ENCODE measurements at places on chromosomes 2 and 18. TPM values are rescaled to one million over a fixed set of nuclear protein-coding genes. Genes with fewer than 3 reads are reported as not detected.

DNA sequence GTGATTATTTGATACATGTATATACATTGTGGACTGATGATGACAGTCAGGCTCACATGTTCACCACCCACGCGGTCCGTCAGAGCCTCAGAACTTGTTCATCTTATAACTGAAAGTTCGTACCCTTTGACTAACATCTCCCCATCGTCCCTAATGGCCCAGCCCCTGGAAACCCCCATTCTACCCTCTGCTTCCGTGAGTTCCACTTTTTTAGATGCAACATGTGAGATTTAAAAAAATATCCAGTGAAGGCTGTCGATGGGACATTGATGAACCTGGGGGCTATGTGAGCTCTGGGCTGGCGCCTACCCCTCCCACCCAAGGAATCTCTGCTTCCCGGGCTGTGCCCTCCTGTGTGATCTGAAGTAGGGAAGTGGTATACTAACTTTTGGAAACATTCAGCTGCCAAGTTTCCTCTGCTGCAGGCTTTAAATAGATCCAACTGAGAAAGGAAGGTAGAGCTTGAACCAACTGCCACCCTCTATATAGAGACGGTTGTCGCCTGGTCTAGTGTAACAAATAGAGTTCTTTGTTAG is 163.8 kb downstream of the FAM210A start:
- DNase-seq = no peak
- H3K36me3 ChIP-seq = no peaks in the 10 kb centered on the region
- no peaks in the 10 kb centered on the region for H3K27me3 ChIP-seq
- peak overlapping the region; percentile 18 for H3K27ac ChIP-seq
- peaks cover 10% of the 10 kb centered on the region for H3K4me1 ChIP-seq

DNA sequence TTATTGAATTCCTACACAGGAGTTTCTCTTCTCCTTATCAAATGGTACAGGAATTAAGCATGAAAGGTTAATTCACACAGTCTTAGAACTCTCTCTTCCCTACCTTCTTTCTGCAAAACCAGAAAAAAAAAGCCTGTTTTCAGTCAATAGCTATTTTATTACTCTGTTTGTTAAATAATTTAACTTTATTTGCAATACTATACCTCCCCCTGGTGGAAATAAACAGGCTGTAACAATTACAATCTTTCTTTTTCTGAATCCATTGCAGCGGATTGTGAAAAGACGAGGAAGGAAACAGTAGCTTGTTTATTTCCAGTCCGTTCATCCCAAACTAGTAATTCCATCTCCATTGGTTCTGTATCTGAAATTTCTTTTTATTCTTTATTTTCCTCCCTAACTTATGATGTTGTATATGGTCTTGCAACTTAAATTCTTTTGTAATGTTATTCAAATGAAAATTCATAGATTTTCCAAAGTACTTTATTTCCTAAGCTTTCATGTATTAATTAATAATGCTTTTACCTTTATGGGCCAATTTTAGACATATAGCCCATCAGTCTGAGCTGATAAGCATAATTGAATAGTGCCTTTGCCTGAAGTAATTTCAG is 165.2 kb downstream of the SH3BP4 start:
- no peaks in the 10 kb centered on the region for H3K36me3 ChIP-seq
- no peaks in the 10 kb centered on the region for H3K27me3 ChIP-seq
- no peak overlapping the region for H3K27ac ChIP-seq
- DNase-seq = no peak
- H3K4me1 ChIP-seq = no peaks in the 10 kb centered on the region

- no peaks in the 10 kb centered on the region for H3K4me1 ChIP-seq
- no peak overlapping the region for H3K27ac ChIP-seq
- no peak for DNase-seq
- no peak overlapping the region for H3K4me3 ChIP-seq
- no peaks in the 10 kb centered on the region for H3K36me3 ChIP-seq
Observed at GRCh38 chr2:133253793-133254192, 314.5 kb downstream of the NCKAP5 start.

- DNase-seq = no peak
- H3K4me1 ChIP-seq = peaks cover 23% of the 10 kb centered on the region
- H3K27ac ChIP-seq = no peak overlapping the region
- H3K27me3 ChIP-seq = no peaks in the 10 kb centered on the region
- H3K4me3 ChIP-seq = no peak overlapping the region
Observed at GRCh38 chr2:102112692-102113665, 29.6 kb upstream of the IL1R1 start.

DNA sequence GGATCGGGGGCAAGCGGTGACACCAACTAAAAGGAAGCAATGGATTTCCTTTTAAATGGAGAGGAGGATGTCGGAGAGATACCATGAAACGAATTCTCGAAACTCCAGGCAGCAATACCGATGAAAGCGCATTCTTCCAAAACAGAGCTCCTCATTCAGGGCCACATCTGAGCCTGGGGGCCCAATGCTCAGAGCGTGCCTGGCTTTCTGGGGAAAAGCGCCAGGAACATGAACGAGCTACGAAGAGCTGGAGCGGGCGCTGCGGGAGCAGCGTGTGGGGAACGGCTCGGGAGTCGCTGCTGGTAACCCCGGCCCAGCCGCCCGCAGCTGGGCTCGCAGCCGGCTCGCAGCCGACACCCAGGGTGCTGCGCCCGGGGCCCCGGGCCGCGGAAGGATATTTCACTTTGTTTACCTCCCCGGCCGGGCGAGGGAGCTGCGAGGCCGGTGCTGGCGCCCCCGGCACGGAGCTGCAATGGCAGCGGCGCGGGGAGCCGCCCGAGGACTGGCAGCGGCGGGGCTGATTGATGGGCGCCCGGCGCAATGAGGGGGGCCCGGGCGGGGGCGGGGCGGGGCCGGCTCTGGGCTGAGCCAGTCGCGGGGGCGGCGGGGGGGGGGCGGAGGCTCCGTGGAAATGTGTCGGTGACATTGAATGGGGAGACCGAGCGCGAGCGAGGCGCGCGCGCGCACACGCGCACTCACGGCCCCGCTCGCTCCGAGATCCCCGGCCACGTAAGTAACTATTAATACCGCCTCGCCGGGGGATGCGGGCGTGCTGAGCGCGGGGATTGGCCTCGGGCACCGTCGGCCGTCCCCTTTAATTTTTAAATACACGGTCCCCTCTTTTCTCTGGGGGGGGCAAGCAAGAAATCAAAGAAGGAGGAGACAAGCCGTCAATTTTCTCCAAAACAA is at the start of gene TRIB2:
Gene TRIB2 (plus strand): TSS at position 655 of the 909 bp plus-strand sequence. CDS start 1,372 bp downstream, outside the sequence.
- peak; percentile 69 for DNase-seq
- peak within 1 kb of the TSS; percentile 91 for H3K4me3 ChIP-seq
- peaks cover 12% of the 10 kb centered on the region for H3K4me1 ChIP-seq
- no peaks in the 10 kb centered on the region for H3K27me3 ChIP-seq

DNA sequence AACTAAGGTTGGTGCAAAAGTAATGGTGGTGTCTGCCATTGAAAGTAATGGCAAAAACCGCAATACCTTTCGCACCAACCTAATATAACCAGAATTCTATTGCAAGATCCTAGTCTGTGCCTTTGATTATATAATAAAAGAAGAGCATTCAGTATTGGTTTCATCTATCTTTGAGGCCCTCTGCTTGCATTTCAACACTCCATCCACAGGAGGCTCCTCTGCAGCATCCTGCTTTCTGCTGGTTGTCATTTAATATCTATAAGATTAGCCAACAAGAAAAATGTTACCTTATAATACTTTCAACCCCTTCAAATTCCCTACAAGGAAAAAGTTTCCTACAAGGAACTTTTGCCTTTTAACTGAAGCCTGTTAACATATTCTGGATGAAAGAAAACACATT is 139.2 kb downstream of the CDCA7 start:
- H3K27me3 ChIP-seq = no peaks in the 10 kb centered on the region
- H3K36me3 ChIP-seq = no peaks in the 10 kb centered on the region
- no peak overlapping the region for H3K27ac ChIP-seq
- no peak overlapping the region for H3K4me3 ChIP-seq

- DNase-seq = no peak
- no peaks in the 10 kb centered on the region for H3K36me3 ChIP-seq
- peak overlapping the region; percentile 95 for H3K27ac ChIP-seq
- peaks cover 42% of the 10 kb centered on the region for H3K4me1 ChIP-seq
Observed at GRCh38 chr2:9556121-9556743, 602 bp upstream of the ADAM17 start.

DNA sequence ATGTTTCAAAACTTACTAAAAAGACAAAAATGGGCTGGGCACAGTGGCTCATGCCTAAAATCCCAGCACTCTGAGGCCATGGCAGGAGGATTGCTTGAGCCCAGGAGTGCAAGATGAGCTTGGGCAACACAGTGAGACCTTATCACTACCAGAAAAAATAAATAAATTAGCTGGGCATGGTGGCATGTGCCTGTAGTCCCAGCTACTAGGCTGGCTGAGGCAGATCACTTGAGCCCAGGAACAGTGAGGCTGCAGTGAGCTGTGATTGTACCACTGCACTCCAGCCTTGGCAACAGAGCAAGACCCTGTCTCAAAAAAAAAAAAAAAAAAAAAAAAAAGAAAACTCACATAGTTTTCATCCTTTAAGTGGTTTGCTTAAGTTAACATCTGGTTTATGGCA is 6.4 kb downstream of the TSPYL6 start:
- H3K4me3 ChIP-seq = no peak overlapping the region
- no peak for DNase-seq
- H3K27ac ChIP-seq = no peak overlapping the region
- peaks cover 2% of the 10 kb centered on the region for H3K4me1 ChIP-seq
- H3K36me3 ChIP-seq = no peaks in the 10 kb centered on the region
- no peaks in the 10 kb centered on the region for H3K27me3 ChIP-seq

DNA sequence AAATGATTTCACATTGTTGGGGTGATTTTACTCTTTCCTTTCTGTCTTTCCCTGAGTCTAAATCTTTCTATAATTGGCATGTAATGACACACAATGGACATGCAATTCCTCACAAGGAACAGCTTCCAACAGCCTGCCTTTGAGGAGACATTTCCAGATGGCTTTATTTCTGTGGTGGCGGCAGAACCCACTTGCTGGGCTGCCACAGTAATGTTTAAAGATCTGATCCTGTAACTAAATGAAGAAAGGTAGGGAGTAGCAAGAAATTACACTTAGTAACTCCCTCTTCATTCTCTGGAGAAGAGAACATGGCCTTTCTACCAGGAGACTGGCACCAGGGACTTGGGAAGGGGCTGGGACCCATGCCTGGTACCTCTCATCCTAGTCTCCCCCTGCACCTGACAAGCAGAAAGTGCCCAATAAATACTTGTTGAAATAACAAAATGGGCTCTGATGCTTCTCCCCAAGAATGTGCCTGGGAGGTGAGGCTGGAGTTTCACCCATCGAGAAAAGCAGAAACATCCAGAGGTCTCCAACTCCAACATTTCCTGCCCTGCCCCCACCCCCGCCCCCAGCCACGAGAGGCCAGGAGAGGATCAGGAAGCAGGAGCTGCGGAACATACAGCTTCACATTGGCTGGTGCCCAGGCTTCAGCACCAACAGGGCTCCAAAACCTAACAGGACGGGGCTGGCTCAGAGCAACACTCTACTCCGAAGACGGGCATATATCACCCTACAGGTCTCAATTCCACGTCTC is 92.1 kb downstream of the PXDN start:
- no peaks in the 10 kb centered on the region for H3K27me3 ChIP-seq

- H3K36me3 ChIP-seq = peaks cover 3% of the 10 kb centered on the region
- no peak for DNase-seq
- peak overlapping the region; percentile 84 for H3K4me3 ChIP-seq
- peaks cover 10% of the 10 kb centered on the region for H3K4me1 ChIP-seq
- no peaks in the 10 kb centered on the region for H3K27me3 ChIP-seq
Observed at GRCh38 chr18:23585007-23585871, 1.1 kb downstream of the NPC1 start.

GRCh38 chr2:20231598-20232026 is 6.7 kb upstream of the SDC1 start:
- H3K36me3 ChIP-seq = no peaks in the 10 kb centered on the region
- H3K27ac ChIP-seq = no peak overlapping the region
- no peaks in the 10 kb centered on the region for H3K4me1 ChIP-seq
- H3K27me3 ChIP-seq = no peaks in the 10 kb centered on the region
- H3K4me3 ChIP-seq = no peak overlapping the region

Gene SLC9A4
- not detected for total RNA-seq

Gene GPR75
- 0.21 TPM for total RNA-seq

Gene MEIS1
- 46.7 TPM for total RNA-seq

Gene INHA
- not detected for total RNA-seq

Data from ascending aorta (tissue), 2 donors.